ENCODE measurements at places on chromosomes 16 and 17.

GRCh38 chr16:89001117-89002027 is 24.4 kb upstream of the CBFA2T3 start:
- DNase-seq = peak; percentile 23

- no peak for DNase-seq
These were observed 445.5 kb downstream of the HAPSTR1 start for GRCh38 chr16:9536905-9537304.

DNA sequence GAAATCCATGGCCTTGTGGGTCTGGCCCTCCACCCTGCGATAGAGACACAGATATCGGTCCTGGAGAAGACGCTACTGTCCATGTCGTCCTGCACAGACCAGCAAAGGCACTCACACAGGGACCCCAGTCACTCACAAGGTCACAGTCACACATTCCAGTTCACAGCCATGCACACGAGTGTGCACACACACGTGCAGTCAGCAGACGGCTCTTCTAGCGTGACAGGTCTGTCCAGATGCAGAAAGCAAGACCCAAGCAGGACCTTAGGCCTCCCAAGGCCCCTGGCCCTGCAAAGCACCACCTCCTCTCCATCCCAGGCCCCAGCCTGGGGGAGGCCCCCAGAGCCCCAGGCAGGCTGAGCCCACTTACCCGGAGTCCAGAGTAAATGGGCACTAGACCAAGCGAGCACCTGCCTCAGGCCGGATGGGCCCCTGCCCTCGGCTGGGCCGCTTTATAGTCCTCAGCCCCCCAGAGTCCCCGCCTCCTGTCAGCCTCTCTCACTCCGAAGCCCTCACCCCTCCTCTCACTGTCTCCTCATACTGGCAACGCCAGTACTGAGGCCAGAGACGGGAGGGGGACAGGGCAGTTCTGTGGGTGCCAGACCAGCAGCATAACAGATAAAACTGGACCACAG is at the start of gene PPY:
PPY (minus strand) TSS at position 426 of the 635 bp plus-strand sequence. CDS start 822 bp downstream, outside the sequence.
- no peak for DNase-seq

DNA sequence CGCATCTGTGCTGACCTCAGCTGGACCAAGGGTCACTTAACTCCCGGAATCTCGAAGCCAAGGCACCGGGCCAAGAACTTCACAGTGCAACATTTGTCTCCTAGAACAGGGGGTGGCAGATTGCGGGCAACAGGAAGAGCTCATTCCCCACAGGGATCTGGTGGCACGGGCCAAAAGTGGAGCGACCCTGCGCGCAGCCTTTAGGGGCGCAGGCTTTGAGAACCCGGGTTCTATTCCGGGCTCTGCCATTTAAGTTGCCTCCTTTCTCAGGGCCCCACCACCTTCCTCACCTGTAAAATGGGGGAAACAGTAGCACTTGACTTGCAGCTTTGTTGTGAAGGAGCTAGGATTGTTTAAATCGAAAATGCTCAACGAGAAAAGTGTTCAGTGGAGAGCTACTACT is 651 bp downstream of the SHMT1 start:
- peak; percentile 85 for DNase-seq

GRCh38 chr17:1050246-1050995 is 53.5 kb downstream of the TIMM22 start:
- DNase-seq = no peak

DNA sequence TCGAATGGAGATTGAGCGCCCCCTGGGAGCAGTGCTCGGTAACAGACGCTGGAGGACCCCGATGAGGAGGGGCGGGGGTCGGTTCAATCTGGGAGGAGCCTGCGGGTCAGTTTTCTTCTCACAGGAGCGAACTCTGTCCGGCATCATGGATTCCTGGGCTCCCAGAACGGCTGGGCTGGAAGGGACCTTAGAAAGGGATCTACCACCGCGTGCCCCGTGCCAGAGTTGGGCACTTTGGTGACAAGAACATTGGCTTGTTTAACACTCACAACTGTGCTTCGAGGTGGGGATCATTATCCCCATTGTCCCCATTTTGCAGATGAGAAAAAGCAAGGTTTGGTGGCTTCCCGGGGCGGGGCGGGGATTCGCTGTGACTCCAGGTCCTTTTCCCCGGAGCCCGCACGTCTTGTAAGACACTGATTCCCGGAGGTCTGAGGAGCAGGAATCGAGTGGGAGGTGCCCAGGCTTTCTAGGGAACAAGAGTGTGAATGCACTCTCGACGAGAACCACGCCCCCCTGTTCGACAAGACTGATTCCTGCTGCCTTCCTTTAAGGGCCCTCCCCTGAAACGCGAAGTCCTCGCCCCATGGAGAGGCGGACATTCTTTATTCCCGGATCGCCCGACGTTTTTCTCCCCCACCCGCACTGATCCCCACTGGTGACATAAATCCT is 1.5 kb upstream of the FBXL19 start:
- DNase-seq = peak; percentile 92

GRCh38 chr17:40949418-40949817 is 12.0 kb upstream of the KRT23 start:
- DNase-seq = no peak

DNA sequence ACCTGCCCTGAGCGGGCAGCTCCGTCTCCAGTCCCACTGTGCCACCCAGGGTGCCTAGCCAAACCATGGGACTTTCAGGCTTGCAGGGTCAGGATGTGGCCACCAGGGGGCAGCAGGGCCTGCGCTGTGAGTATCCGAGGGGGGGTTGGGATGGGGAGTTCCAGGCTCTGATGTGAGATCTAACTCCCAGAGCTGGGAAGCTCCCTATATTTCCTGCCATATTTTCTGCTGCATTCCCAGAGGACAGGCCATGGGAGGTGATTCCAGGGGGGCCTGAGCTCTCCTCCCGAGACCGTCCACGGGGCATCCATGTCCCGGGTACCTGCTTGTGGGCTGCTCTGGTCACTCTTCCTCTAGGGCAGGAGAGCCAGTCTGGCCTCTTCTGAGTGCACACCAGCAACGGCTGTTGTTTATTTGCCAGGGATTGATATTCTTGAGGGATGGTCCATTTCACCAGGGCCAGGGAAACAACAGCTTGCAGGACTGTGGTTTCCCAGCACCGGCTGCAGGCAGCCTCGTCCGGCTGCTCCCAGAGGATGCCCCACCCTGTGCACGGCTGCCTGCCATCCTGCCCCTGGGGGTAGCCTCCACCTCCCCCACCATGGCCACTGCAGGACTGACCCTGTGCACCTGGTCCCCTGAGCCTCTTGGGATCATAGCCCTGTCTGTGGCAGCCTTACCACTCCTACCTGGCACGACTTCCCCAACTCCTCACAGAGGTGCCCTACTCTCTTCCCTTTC is 1.2 kb downstream of the GPR142 start:
- DNase-seq = peak; percentile 89

DNA sequence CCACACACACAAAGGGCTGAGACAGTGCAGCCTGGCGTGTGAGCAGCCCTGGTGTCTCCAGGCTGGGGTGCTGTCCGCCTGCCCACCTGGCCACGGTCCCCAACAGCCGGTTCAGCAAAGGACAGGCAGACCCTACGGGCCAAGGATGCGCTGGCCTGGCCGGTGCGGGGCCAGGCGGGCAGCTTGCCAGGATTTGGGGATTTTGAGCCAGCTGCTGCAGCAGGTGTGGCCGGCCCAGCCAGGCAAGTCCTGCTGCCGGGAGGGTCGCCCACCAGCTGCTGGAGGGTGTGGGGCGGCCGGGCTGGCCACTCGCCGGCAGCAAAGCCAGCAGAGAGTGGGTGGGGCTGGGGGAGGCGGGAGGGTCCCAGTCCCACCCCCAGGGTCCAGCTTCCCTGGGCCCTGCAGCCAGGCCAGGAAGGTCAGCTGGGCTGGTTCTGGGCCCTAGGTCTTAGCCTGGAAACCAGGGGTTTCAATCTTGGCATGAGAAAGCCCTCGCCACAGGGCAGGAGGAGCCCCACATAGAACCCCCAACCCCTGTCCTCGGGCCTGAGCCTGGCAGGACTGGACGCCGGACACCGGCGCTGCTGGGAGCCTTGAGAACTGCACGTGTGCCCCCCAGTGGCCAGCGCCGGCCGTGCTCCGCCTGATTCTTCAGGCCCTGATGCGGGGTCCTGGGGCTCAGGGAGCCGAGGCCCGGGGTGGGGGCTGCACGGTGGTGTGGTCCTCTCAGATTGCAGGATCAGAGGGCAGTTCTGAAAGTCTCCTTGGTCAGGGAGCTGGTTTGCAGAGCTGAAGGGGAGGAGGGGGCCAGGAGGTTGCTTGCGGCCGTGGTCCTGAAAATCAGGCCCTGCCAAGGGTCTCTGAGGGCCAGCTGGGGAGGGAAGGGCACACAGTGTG is 17.6 kb upstream of the SSTR5 start:
- peak; percentile 44 for DNase-seq

DNA sequence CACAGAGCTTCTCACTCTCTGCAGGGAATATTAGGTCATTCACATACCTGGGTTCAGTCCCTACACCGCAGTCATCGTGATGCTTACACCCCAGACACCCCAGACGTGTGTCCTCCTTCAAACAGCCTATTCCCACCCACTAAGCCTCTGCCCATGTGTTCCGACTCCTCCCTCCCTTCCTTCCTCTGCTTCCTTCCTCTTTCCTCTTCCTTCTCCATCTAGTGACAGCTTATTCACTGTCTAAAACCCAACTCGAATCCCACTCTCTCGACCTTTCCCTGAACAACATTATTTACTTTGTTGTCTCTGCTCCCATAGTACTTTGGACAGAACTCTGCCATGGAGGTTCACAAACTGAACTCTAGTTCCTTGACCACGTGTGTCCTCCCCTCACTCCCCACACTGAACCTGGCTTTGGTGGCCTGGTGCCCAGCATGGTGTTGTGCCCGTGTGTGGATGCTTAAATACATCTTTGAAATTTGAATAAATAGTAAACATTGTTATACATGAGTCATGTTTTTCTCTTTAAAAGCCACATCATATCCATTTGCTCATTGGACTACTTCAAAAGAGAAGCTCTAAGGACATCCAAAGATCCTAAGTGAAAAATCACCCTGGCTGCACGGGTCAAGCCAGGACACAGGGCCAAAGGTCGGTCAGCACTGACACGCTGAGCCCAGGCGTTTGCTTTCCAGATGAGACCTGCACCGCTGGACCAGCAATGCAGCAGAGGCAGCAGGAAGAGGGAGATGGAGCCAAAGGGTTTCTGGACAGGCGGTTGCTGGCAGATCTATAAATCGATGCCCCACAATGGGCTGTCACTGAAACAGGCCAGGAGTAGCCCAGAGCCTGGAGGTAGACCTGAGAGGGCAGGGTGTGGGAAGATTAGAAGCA is 14.1 kb upstream of the G6PC1 start:
- DNase-seq = no peak

DNA sequence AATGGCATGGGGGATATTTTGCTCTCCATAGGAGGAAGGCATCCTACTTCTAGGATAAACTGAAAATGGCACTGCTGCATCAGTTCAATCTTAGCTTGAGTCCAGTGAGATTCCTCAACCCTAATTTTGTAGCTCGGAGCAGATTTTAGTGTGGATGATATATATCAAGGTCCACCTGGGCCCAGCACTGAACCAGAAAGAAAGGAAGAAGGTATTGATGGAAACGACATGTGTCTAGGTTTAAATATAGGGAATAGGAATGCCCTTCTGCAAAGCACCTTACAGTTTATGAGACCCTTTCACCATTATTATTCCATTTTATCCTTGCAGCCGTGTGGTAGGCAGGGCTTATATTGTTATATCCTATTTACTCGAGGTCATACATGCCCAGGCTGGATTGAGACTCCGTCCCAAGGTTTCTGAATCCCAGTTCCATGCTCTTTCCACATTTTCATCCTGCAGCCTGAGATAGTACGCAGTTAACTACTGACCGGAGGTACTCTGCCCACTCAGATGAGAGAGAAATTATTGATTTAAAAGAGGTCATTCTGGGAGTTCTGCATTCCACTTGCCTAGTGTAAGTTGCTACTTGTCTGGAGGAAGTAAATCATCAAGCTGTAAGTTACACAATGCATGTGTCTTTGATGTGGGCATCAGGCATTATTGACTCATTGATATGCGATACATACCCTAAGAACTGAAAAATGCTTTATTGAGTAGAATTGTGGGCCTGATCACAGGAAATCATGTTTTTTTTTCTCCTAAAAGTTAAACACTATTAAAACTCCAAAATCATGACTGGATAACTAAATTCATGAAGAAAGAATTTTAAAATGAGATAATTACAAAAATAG is 10.1 kb downstream of the KRT39 start:
- no peak for DNase-seq

GRCh38 chr16:28166394-28167208 is 45.2 kb downstream of the XPO6 start:
- no peak for DNase-seq

GRCh38 chr17:77301694-77302266 is 161.0 kb downstream of the SEC14L1 start:
- DNase-seq = no peak

DNA sequence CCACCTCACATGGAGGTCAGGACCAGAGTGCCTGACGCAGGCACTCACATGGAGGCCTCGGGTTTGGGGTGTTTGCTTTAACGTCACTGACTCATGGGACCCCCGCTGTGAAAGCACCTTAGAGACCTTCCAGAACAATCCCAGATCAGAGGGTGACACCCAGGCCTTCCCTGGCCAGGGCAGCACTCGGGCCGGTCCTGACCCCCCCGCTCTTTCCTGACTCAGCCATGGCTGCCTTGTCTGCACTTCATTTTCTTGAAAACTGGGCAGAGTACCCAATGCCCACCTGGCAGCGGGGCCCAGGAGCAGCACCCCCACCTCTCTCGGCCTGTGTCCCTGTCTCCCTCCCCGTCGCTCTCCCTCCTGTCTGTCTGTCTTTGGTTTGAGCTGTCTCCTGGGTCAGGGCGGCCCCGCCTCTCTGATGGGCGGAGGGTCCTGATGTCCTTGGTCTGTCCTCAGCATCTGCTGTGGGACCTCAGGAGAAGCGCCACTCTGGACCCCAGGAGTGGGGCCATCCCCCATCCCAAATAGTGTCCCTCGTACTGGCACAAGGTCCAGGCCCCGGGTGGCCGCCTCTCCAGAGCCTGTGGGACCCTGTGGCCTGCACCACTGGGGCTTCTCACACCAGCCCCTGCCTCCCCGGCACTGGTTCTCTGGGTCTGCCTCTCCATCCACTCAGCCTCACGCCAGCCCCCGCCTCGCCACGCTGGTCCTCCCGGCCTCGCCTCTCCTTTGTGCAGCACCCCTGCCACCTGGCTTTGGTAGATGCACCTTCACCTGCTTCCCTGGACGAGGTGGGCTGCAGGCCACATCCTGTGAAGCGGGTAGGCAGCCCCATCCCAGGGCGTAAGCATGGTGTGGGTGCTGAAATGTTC is 55.9 kb upstream of the ZNF469 start:
- DNase-seq = peak; percentile 70

- DNase-seq = no peak
These were observed 262.6 kb downstream of the PRKCA start for GRCh38 chr17:66564992-66565465.

Measured in Right ventricle myocardium inferior (tissue), 1 donor.